NCI-H510A treated with DMSO at 0.1 percent for 48 hours (cell line): ENCODE measurements at places on chromosomes 11 and 22.

GRCh38 chr11:116970485-116971292 lies 127.5 kb downstream of the SIK3 start:
- DNase-seq, result no peak

DNA sequence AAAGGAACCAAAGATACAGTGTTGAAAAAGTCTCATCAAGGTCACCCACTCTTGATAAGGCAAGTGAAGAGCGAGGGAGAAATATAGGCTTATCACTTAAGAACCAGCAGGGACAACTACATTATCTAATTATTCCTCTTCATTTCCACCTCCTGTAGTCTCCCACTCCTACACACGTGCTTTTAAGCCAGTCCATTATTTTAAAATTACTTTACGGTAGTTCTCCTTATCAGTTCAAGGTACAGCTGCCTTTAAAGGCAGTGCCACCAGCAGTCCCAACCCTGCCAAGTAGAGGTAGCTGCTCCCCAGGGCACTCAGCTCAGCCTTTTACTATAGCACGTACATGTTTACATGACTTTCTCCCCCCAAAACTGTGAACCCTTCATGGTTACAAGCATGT lies 161.5 kb upstream of the BLID start:
- DNase-seq, result no peak

GRCh38 chr11:116424615-116425261 lies 348.0 kb downstream of the BUD13 start:
- DNase-seq, result no peak

DNA sequence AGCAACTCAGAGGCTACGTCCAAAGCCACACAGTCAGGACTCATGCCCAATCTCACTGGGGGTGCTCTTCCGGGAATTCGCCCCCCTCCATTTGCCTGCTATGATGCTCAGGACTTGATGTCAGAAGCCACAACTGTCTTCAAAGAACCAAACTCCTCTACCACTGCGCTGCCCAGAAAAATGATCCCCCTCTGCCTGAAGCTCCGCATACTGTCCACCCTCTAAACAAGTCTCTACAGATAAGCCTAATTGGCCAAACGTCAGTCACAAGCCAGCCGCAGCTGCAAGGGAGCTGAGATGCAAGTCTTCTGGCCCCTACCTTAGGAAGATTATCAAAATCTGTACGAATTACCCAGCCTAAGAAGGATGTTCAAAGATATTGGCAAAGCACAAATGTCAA lies 294.6 kb downstream of the BUD13 start:
- DNase-seq, result no peak

DNA sequence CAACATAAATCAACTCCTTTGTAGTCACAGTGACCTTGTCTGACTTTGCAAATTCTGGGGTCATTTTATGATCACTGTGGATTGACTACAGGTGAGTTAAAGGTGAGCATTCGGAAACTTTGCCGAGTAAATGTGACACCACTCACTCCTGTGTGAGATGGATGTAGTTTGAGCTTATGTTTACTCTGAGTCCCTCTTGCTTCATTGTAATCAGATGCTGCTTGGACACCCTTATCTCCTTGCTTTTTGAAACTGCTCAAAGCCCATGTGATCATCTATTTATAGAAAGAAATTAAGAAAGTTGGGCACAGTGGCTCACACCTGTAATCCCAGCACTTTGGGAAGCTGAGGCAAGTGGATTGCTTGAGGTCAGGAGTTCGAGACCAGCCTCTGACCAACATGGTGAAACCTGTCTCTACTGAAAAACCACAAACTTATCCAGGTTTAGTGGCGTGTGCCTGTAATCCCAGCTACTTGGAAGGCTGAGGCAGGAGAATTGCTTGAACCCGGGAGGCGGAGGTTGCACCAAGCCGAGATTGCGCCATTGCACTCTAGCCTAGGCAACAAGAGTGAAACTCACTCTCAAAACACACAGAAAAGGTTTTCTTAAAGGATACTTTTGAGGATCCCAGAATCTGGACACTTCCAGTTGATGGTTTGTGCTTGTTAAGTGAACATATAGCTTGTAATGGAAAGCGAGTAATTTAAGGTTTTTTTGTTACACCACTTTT lies 7.2 kb downstream of the FAM118A start:
- no peak for DNase-seq

- DNase-seq, result no peak
Observed at GRCh38 chr11:133955945-133956421, 785 bp downstream of the IGSF9B start.

DNA sequence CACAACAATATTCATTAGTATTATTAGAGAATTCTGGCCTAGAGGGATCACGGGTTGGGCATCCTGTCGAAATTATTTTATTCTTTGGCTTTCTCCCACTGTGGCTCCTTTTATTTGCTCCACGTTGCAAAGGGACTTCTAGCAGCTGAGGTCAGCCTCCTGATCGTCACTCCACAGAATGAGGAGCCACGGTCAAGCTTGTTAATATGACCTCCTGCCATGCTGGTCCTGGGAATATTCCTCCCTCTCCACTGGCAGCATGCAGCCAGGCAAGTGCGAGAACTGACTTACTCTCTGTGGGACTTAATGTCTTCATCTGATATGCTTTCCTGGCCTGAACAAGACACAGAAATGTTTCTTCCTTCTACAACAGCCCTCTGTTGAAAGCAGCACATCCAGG lies 20.9 kb downstream of the POU2AF3 start:
- DNase-seq, result no peak

GRCh38 chr22:32073823-32074380 lies 30.8 kb downstream of the SLC5A1 start:
- no peak for DNase-seq

GRCh38 chr11:85137597-85137996 lies 489.5 kb downstream of the DLG2 start:
- DNase-seq, result peak; percentile 9

DNA sequence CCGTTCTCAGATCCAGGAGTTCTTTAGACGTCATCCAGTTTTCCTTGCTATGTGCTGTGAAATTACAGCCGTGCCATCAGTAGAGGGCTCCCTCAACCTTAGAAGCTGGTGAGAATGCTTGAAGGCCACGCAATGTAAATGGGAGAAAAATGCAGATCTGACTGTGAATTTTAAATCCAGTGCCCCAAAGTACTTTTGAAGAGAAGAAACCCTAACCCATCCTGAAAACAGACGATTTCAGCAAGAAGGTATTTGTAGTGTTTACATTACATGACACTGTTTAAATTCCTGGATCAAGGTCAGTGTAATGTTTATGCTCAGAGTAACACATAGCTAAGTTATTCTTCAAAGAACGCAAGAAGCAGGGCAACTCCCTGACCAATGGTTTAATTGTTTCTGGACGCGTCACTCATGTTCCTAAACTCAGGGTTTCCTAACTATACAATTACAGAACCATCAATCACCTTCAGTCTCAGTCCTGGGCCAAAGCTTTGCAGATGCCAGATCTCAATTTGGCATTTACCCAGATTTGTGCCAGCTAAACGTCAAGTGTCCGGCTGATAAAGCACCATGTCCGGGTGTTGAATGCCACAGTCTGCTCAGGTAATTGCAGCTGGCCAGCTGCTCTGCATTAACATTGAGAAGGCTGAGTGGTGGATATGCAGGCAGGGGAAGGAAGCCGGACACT lies 38.2 kb downstream of the ADAMTS8 start:
- no peak for DNase-seq

- DNase-seq, result peak; percentile 22
Observed at GRCh38 chr11:30346068-30346688, 23.3 kb downstream of the ARL14EP start.

- DNase-seq, result no peak
Observed at GRCh38 chr22:39900306-39901227, at the start of gene GRAP2. TSS of gene GRAP2 (plus strand) at chr22:39901084. CDS start at chr22:39947107, 46,023 bp downstream.

DNA sequence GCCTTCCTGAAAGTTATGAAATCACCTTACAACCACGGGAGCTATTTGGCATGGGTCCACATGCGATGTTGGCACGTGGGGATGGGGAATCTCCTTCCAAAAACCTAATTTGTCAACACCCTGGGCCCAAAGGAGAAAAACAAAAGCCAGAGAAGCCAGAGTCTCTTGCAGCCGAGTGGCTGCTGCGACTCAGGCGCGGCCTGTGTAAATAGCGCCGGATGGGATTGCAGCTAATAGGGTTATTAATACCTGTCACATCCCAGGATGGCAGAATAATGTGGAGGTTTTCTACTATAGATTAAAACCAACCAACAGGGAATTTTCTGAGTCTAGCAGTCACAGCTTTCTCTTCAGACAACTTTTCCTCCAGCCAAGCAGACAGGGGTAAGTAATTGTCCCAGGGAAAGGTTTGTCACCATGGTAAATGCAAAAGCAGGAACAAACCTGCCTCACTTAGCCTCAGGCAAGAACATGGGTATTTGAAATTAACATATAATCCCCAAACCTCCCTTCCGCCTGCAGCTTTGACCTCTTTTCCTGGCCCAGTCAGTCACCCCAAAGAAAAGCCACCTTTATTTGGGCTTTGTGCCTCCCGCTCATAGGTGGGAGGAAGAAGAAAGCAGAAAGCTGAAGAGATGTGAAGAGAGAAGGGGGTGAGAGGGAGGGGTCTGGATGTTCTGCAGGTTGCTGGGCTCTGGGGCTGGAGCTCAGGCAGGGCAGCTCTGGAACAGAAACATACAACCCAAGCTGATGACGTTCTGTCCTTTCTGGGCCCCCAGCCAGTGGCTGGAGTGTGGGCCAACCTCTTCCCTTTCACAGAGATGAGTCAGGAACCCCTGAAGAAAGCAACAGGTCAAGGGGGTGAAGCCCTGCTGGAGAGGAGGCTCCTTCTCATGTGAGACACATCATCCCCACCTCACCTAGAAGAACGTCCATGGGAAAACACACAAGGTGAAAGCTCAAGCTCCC lies 376.5 kb downstream of the NXPE2 start:
- peak; percentile 37 for DNase-seq
